Fibroblast of skin of scalp (primary cell): ENCODE measurements at places on chromosomes 2 and 18.

DNA sequence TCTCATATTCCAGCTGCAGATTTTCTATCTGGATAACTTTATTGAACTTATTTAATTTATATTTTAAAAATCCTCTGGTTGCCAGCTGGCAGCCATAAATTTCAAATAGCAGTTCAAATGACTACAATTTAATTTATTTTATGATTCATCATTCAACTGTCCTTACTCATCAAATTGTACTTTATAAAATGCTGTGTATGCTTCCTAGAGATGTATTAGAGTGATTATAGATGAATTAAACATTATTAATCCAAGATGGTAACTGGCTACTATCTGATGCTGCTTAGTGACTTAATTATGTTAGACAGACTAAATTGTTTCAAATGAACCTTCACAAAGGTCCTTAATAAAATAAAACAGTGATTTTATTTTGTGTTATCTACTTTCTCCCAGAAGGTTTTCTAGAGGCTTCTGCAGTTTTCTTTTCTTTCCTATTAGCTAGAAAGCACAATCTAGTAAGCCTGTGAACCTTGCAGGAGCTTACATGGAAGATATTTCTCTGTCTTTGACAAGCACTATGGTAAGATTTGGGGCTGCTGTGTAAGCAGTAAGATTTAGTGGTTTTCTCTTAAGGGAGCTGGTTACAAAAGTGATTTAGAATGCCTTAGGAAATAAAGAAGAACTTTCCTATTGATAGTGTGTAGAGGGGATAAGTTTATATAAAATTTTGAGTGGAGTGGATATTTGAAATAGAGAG is 322.3 kb downstream of the FSIP2 start:
- DNase-seq, result peak; percentile 18

DNA sequence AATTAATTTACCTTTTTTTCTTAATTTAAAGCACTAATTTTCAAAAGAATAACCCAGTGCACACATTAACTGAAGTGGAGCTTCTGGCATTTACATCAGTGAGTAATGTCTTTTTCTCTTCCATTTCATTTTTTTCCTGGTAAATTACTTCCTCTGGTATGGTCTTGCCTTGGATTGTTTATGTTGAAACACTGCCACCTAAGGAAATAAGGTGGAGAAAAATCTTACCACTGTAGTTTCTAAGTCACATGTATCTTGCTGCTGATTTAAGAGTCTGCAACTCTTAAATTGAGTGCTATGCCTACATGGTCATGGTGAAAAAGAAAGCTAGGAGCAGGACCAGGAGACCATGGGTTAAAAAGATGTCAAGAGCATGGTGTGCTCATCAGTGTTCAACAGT is 51.0 kb downstream of the TTC27 start:
- DNase-seq, result peak; percentile 61

DNA sequence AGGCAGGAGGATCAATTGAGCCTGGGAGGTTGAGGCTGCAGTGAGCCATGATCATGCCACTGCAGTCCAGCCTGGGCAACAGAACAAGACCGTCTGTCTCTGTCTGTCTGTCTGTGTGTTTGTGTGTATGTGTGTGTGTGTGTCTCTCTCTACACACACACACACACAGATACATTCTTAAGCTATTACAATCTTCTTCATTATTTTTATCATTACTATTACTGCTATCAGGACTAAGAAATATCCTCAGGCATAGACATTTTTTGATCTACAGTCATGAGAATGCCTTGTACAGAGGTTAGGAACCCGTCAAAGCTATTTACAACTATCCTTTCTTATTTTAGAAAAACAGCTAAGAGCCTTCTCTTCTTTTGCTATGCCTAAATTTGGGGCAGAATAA is 207.4 kb downstream of the NEDD4L start:
- DNase-seq, result no peak

GRCh38 chr2:26723991-26724750 is 31.6 kb downstream of the KCNK3 start:
- peak; percentile 65 for DNase-seq

DNA sequence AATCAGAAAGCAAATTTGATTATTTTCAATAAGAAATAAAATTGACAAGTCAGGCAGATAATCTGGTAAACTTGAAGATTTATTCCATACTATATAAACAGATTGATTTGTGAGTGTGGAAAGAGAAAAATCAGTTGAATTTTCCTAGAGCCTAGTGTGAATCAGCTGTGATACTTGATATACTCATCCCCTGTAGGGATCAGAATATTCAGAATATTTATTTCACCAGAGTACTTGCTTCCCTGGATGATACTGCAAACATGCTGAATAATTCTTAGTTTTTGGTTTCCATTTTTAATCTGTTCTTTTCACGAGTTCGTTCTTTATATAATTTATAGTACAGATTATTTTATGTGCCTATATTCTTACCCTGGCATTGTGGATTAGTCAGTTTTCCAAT is 142.8 kb downstream of the GALNT3 start:
- DNase-seq, result no peak

GRCh38 chr2:10885094-10885860 is 26.5 kb upstream of the KCNF1 start:
- DNase-seq, result no peak

DNA sequence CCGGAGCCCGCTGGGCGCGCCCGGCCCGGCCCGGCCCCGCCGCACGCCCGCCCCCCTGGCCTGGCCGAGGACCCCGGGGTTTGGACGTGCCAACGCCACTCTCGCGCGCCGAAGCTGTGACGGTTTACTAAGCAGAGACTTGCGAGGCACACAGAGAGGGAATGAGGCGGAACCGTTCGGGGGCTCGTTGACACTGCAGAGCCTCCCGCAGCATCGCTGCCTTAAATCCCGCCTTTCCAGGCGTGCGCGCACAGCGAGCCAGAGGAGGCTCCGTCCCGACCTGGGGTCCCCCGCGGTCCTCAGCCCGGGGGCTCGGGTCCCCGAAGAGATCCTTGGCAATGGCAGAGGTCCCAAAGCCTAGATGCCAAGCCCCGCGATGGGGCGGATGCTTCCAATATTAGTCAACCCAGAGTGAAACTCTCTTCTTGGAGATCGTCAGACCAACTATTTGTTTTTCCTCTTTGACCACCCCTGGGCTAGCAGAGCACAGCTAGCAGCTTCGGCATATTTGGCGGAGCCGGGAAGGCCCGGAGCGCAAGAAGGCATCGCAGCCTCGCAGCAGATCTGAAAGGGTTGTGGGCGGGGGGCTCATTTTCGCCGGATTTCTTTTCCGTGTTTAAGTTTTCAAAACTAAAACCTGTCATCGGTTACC is at the start of gene ZNF385B:
Gene ZNF385B (minus strand): TSS at position 197 of the 652 bp plus-strand sequence.
- peak; percentile 19 for DNase-seq

- DNase-seq, result no peak
Observed at GRCh38 chr2:224666951-224667553, 49.1 kb downstream of the CCDC195 start.

- no peak for DNase-seq
Observed at GRCh38 chr2:56211048-56211447, 27.3 kb downstream of the CCDC85A start.

DNA sequence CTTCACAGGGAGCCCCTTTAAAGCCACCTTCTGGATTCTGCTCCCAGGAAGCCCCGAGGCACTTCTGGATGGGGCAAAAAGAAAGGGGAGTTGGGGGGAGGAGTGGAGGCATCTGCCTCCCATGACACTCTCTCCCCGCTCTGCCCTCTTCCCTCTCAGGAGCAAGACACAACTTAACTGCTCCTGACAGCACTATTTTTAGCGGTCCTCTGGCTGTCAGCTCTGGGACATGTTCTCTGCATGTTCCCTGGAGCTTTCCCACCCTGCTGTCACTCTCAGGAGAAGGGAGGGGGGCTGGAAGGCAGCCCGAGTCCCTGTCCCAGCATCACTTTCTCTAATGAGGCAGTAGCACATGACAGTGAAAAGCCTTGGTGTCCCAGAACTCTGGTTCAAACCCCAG is 32.3 kb downstream of the PLB1 start:
- no peak for DNase-seq

- DNase-seq, result no peak
Observed at GRCh38 chr2:101729521-101730190, 32.1 kb downstream of the MAP4K4 start.

DNA sequence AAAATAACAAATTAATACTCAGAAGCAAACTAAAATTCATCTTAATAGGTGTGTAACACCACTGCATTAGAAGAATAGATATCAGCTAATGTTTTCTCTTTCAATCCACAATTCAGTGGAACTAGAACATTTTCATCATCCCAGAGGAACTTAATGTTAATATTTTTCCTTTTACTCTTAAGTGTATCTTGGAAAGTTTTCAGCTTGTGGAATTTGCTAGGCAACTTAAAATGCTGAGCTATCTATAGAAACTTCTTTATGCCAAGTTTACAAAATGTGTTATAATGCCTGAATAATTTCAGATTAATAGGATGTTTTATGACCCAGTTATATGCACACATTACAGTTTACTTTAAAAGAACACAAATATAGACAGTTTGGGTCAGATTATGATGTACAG is 86.6 kb upstream of the FAM237A start:
- peak; percentile 40 for DNase-seq

GRCh38 chr18:35236571-35237363 is 4.1 kb upstream of the ZNF397 start:
- peak; percentile 43 for DNase-seq

GRCh38 chr2:157420771-157421323 is 23.0 kb downstream of the CYTIP start:
- no peak for DNase-seq

GRCh38 chr2:219627103-219628100 is at the start of gene SLC4A3:
Gene SLC4A3, plus strand, starts transcription at chr2:219627630. Its CDS starts 363 bp downstream, at chr2:219627993.
- peak; percentile 33 for DNase-seq

DNA sequence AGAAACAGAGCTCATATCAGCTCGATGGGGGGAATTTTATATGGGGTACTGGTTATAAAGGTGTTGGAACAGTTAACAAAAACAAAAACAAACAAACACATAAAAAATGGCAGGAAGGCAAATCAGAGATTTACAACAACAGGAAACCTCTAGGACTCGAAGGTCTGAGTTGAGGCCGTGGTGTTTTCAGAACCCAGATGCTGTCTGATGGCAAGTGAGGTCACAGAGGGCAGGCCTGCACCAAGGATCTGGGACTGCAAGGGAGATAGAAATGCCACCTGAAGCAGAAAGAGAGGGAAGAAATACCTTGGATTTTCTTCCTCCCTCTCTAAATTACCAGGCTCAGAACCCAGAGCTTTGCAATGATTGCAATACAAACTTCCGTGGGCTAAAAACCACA is 429.5 kb downstream of the ZNF521 start:
- DNase-seq, result no peak

GRCh38 chr2:191401287-191401686 is 156.1 kb downstream of the MYO1B start:
- peak; percentile 89 for DNase-seq

DNA sequence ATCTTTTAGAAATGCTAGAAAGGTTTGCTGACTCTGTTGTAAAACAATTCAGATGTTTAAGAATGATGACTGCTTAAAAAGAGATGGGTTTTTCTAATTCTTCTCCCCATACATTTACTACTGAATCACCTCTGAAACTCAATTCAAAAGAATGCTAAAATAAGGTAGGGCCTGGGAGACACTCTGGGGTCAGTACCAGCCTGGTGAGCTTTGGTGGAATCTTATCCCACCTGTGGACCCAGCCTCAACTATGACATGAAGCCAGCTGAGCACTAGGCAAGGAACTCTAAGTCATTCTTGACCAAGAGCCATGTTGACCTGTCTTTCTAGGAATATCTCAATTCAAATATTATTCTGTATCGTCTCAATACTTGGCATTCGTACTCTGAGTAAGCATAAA is 44.3 kb downstream of the IWS1 start:
- DNase-seq, result no peak
